Choroid plexus epithelial cell (primary cell): ENCODE measurements at places on chromosomes 12 and 14.

GRCh38 chr12:107429006-107429705 lies 256.4 kb upstream of the PWP1 start:
- no peak for DNase-seq

DNA sequence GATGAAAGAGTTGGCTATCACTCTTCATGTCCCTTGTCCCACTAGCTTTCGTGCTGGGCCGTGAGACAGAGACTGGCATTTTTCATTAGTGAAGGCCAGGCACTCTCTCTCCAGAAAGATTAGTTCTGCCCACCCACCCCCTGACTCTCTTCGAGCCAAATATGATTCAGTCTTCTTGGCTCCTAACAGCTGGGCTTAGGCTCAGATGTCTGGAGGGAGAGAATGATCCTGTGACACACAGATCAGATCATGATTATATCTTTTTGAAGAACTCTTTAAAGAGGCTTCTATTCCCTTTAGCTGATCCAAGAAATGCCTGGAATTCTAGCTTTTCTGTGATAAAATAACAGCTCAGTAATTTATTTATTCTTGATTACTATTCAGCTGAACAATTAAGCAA lies 5.2 kb upstream of the GNG2 start:
- peak; percentile 50 for DNase-seq

- DNase-seq: no peak
These were observed 82.6 kb upstream of the ARHGAP5 start for GRCh38 chr14:31994391-31995033.

DNA sequence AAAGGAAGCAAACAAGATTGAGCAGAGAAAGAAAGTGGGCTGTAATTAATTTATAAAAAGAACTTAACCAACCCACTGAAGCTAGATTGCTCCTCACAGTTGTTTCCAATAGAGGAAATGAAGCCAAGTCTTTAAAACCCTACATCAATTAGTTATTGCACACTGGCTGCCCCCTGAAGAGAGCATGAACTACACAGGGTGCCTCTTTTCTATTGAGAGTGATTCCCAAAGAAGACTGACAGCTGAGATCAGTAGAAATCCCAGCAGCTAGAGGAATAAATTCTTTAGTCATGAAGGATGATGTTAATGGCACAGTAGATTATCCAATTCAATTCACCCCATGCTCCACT lies 8.6 kb upstream of the USP15 start:
- DNase-seq: no peak

- DNase-seq: no peak
These were observed 81.6 kb downstream of the PTCSC3 start for GRCh38 chr14:36094963-36095362.
